ENCODE measurements at places on chromosomes 16 and 17. TPM values are rescaled to one million over a fixed set of nuclear protein-coding genes. Genes with fewer than 3 reads are reported as not detected.

The KRT38 gene
- not detected for total RNA-seq

The KRTAP16-1 gene
- not detected for total RNA-seq

The MOSMO gene
- total RNA-seq, result 16.3 TPM

The KRTAP4-6 gene
- not detected for total RNA-seq

Data from A549 treated with Hydrocortisone at 1 μM for 4 hours (cell line).